Naive B cell (primary cell): ENCODE measurements at places on chromosomes 1 and 21.

GRCh38 chr1:228866468-228866867 is 131.2 kb downstream of the RHOU start:
- no peak for DNase-seq

GRCh38 chr1:112721966-112722524 is 6.9 kb upstream of the PPM1J start:
- DNase-seq, result no peak

GRCh38 chr1:17359031-17359430 is 13.0 kb upstream of the PADI6 start:
- DNase-seq, result no peak

GRCh38 chr1:201489643-201490261 is 17.2 kb downstream of the CSRP1 start:
- DNase-seq, result no peak

GRCh38 chr1:103266036-103266435 is 157.7 kb upstream of the COL11A1 start:
- DNase-seq, result no peak

DNA sequence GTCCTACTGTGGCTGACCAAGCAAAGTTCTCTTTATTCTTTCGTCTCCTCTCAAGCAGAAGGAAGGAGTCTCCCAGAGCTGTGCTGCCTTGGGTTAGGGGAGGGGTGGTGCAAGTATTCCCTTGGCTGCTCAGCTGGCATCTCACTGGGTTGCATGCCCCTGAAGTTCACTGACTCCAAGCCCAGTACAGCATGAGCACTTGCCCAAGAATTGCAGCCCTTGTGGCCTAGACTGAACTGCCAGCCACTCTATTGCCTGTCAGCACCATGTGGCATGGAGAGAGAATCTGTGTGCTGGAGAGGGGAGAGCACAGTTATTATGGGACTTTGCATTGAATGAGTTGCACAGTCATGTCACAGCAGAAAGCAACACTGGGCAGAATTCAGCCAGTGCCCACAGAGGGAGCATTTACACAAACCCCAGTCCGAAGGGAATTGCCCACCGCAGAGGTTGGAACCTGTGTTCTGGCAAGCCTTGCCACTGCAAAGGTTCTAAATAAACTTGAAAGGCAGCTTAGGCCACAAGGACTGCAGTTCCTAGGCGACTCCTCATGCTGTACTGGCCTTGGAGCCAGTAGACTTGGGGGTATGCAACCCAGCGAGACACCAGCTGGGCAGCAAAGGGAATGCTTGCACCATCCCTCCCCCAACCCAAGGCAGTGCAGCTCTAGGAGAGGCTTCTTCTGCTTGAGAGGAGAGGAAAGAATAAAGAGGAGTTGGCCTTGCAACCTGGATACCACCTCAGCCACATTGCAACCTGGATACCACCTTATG is 28.8 kb downstream of the DR1 start:
- DNase-seq, result no peak

- no peak for DNase-seq
Observed at GRCh38 chr1:111989531-111990025, at the start of gene KCND3. Gene KCND3 (minus strand): TSS chr1:111989668.

- DNase-seq, result no peak
Observed at GRCh38 chr1:165501970-165502348, 41.8 kb upstream of the LRRC52 start.

DNA sequence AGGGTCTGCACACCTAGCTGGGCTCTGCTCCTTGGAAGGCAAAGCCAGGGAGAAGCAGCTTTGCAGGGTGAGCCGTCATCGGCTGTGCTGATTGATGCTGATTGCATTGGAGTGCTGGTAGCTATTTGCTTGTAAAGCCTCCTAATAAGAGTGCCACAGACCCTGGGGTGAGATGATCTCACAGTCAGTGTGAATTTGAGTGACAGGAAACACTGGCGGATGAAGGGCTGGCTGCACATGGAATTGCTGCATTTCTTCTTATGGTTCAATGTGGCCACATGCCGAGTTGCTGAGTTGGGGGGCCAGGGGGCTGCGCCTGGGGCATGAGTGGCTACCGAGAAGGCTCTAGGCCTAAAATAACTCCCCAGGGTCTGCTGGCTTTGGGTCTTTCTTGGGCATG is 138.2 kb upstream of the CACNA1E start:
- DNase-seq, result no peak

GRCh38 chr1:98181036-98181764 is 260.4 kb upstream of the DPYD start:
- DNase-seq, result no peak

DNA sequence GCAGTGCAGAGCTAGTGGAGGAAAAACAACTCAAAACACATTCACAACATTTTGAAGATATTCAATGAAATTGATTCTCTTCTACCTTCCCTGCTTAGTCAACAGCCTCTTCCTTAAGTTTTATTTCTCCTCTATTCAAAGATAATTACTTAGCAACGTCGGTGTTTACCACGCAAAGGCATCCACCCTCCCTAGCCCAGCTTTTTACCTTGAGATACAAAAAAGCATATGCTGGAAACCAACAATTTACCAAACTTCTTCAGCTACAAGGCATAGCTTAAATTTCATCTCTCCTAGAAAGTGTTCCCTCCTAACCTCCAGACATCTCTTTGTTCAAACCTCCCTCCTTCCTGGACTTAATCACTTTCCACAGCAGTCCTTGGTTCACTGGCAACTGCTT is 102.8 kb upstream of the SOD1 start:
- DNase-seq, result no peak

GRCh38 chr1:223843934-223844786 is 1.6 kb downstream of the TP53BP2 start:
- DNase-seq, result no peak

DNA sequence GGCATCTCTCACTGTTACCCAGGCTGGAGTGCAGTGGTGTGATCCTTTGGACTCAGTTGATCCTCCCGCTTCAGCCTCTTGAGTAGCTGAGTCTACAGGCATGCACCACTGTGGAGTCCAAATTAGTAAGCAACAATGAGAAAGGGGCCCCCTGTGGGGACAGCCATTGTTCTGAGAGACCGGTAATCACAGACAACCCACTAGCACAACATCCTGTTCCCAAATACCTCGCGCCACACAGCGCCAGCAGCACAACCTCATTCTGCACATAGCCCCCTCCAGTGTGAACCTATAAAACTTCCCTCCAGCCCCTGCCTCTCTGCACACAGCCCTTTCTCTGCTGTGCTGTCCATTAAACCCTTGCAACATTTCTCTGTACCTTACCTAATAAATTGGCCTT is 226.4 kb downstream of the DYRK1A start:
- DNase-seq, result no peak

DNA sequence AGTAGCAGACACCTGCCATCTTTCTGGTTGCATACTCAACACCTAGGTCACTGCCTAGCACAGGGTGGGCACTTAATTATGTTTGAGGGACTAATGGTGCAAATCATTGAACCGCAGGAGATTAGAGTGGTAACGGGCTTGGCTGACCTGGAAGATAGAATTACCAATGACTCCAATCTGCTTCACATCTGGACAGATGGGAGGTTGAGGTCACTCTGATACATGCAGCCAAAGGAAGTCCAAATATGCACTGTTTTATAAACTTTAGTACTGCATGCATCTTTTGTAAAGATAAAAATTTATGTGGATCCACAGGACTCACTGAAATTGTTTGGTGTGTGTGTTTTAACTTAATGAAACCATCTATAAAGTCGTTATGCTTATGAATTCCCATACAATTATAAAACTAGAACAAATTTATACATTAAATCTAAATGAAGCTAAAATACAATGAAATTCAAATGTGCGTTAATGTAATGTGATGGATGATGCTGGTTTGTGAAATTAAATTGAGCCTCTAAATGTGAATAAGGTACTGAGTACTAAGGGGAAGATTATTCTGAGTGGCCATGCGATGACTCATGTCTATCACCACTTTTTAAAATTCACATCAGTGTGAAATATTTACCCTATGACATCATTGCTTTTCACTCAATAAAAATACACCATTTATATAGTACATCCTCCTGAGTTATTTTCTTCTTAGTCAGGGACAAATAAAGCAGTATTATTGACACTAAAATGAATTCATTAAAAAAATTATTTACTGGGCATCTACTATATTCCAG is 224.7 kb upstream of the FAM78B start:
- DNase-seq, result no peak

DNA sequence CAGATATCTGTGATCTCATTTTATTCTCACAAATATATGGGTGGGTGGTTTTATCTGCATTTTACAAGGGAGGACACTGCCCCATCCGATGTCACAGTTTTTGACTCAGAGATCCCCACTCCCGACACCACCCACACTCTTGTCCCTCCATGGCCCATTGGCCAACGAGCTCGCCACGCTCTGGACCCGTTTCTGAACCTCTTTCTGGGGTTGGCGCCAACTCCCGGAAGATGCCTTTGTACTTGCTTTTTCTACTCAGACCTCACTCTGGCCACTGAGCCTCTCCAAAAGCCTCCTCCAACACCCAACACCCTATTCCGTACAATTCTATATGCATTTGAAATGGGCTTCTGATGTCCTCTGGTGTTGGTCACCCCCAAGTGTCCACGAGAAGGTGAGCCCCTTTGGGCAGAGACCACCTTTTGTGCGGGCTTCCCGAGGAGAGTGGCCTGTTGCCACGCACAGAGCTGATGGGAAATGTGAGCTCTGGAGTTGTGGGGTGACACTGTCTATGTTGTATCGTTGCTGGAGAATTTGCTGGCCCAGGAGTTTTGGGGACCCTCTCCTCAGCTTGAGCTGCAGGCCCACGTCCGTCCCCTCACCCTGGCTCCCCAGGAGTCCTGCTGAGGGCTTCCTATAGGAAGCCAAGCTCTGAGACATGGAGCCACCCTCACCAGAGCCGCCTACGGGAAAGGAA is 366.9 kb upstream of the VAMP3 start:
- DNase-seq, result no peak

- no peak for DNase-seq
Observed at GRCh38 chr1:205979301-205979700, 23.9 kb downstream of the RAB7B start.

GRCh38 chr1:214337511-214337910 is 56.6 kb downstream of the SMYD2 start:
- DNase-seq, result no peak

GRCh38 chr1:182235604-182235951 is 156.0 kb downstream of the GLUL start:
- no peak for DNase-seq

GRCh38 chr1:197916500-197916983 is 630 bp upstream of the LHX9 start:
- no peak for DNase-seq

- DNase-seq, result no peak
Observed at GRCh38 chr1:150302338-150302737, 8.7 kb downstream of the MRPS21 start.

GRCh38 chr1:30286241-30286987 is 437.0 kb downstream of the MATN1 start:
- no peak for DNase-seq

- DNase-seq, result no peak
Observed at GRCh38 chr1:28985427-28985826, 71.1 kb downstream of the EPB41 start.

DNA sequence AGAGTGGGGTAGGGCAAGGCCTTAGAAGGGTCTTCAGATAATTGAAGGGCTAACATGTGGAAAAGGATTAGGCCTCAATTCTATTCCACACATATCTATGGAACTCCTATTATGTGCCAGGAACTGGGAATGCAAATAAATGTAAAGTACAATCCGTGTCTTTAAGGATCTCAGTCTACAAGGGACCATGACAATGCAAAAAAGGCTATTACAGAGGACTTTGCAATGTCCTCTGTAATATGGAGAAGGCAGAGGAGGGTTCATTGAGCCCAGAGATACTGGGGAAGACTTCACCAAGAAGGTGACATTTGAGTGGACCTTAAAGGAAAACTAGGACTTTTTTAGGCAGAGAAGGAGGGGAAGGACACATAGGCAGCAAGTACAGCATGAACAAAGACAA is 4.5 kb upstream of the SCMH1 start:
- no peak for DNase-seq

GRCh38 chr1:245079021-245079609 is 75.7 kb upstream of the KIF26B start:
- no peak for DNase-seq

DNA sequence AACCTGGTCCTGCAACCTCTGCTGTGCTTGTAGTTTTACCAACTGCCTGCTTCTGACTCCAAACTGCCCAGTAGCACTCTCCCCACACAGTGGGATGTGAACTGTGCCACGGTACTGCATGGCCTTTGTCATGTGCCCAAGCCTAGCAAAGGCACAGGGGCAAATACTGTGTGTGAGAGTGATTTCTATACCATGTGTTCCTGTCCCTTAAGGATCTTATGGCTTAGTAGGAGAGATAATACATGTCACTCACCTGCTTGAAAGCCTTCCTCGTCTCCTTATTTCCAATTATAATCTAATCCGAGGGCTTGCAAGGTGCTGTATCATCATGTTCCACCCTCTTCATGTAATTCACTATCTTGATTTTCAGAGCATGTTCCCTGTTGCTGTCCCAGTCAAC is 51.3 kb downstream of the UBE4B start:
- DNase-seq, result no peak

DNA sequence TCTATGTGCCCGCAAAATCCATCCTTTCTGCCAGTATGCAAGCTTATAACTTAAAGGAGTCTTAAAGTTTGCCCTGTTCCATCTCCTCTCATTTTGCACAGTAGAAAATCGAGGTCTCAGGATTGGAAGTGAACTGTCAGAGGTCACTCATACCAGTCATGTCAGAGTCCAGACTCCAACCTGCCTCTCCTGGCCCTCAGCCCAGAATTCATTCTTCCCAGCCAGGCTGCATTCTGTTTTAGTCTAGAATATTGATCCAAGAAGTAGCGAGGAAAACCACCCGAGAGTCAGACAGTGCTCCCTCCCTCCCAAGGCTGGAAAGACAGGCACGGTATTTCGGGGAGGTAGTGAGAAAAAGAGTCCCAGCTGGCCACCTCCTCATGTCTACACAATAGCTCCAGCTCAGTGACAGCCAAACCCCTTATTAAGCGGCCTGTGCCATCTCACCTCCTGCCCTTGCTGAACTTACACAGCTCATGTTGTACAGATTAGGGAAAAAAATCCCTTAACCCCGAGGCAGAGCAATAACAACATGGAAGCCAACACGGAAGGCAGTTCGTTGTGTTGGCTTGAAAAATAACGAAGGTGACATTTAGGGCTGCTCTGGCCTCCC is 89.4 kb downstream of the OMA1 start:
- DNase-seq, result no peak

- no peak for DNase-seq
Observed at GRCh38 chr1:180033390-180033789, 78.8 kb downstream of the CEP350 start.

- no peak for DNase-seq
Observed at GRCh38 chr1:238252033-238252802, 361.5 kb upstream of the ZP4 start.

- DNase-seq, result no peak
Observed at GRCh38 chr1:154866257-154867063, 3.6 kb downstream of the KCNN3 start.

- DNase-seq, result no peak
Observed at GRCh38 chr1:107750364-107750959, 214.5 kb downstream of the VAV3 start.

GRCh38 chr1:32892368-32893197 is 6.3 kb downstream of the HPCA start:
- DNase-seq, result peak; percentile 31

GRCh38 chr1:39158327-39159086 is 46.0 kb upstream of the MACF1 start:
- DNase-seq, result no peak

- no peak for DNase-seq
Observed at GRCh38 chr1:114758256-114758832, 560 bp upstream of the CSDE1 start.

GRCh38 chr1:21896652-21897532 is 40.2 kb downstream of the HSPG2 start:
- DNase-seq, result no peak
